Osteocyte (in vitro differentiated cells): ENCODE measurements at places on chromosomes 2 and 18. TPM values are rescaled to one million over a fixed set of nuclear protein-coding genes. Genes with fewer than 3 reads are reported as not detected.

DNA sequence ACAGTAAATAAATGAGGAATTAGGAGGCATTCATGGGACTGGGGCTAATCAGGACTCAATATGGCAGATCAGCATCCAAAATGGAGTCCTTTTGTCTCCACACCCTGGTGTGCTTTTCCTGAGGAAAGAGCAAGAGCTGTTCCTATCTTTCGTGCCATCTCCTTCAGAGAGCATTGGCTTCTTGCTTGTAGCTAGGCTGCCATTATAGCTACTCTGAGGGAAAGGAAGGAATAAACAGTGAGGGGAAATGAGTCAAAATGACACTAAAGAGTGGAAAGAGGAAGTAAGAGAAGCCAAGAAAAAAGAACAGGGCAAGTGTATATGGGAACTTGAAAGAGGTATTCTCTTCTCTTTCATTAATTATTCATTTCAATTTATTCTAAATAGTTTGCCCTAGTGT is 8.4 kb upstream of the NMI start:
- no peak overlapping the region for H3K27ac ChIP-seq
- H3K36me3 ChIP-seq = no peaks in the 10 kb centered on the region
- no peak overlapping the region for H3K4me3 ChIP-seq
- peaks cover 8% of the 10 kb centered on the region for H3K4me1 ChIP-seq
- H3K27me3 ChIP-seq = no peaks in the 10 kb centered on the region
- no peak for DNase-seq

- no peaks in the 10 kb centered on the region for H3K4me1 ChIP-seq
- H3K27ac ChIP-seq = no peak overlapping the region
Measured at GRCh38 chr2:240195316-240195861, 54.9 kb upstream of the OTOS start.

DNA sequence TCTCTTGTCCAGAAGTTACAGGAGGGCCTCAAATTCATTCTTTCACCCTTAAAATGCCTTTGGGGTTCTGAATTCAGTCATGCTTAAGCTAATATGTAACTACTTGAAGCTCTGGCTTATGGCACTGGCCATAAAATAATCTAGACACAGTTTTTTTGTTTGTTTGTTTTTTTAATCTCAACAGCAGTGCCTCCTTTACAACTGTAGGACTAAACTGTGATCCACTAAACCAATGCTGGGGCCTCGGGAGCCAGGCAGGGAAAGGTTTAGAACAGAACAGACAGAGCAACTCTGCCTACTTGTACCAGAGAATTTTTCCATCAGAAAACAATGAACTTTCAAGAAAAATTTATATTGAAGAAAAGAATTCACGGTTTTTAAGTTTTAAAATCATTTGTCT is 1.7 kb downstream of the STAM2 start:
- peaks cover 36% of the 10 kb centered on the region for H3K4me1 ChIP-seq
- no peaks in the 10 kb centered on the region for H3K36me3 ChIP-seq
- no peak for DNase-seq
- H3K4me3 ChIP-seq = peak overlapping the region; percentile 95
- H3K27me3 ChIP-seq = no peaks in the 10 kb centered on the region

DNA sequence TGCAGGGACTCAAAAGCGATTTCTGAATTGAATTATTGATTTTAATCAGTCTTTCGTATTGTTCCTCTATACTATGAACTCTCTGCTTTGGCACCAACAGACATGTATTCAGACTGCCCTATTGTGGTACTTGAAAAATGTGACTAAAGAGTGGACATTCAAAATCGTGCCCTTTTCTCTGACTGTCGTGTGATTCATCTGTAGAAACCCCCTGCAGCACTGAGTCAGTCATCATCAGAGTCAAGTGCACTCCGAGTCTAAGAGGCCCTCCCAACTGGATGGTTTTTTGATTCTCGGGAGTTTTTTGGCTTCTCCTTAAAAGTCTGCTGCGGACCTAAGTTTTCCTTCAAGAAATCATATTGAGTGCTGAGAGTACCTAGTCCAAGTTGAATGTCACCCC is 96.4 kb upstream of the FOSL2 start:
- no peak overlapping the region for H3K27ac ChIP-seq
- H3K36me3 ChIP-seq = peaks cover 6% of the 10 kb centered on the region
- H3K4me3 ChIP-seq = no peak overlapping the region
- no peaks in the 10 kb centered on the region for H3K27me3 ChIP-seq

GRCh38 chr2:143371616-143372015 is 242.4 kb downstream of the ARHGAP15 start:
- no peaks in the 10 kb centered on the region for H3K36me3 ChIP-seq
- no peaks in the 10 kb centered on the region for H3K4me1 ChIP-seq
- peaks cover 6% of the 10 kb centered on the region for H3K27me3 ChIP-seq
- H3K4me3 ChIP-seq = no peak overlapping the region
- no peak for DNase-seq
- no peak overlapping the region for H3K27ac ChIP-seq

GRCh38 chr2:180062178-180062577 is 55.1 kb upstream of the CWC22 start:
- no peak for DNase-seq
- no peaks in the 10 kb centered on the region for H3K36me3 ChIP-seq
- H3K27ac ChIP-seq = no peak overlapping the region

DNA sequence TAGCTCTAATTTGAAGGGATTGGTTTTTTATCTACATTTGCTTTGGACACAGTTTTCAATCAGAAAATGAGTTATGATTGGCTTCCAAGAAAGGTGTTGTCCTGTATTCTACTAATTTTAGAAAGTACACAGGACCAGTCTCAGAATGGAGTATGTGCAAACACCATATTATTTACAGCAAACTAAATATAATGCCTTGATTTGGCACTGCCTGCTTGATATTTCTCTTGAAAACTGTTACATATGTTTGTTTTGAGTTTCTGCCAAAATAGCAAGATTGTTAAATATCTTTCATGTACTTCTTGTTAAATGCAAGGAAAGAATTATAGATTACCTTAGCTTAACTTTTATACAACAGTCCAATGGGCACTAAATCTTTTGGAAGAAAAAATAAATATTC is 694.9 kb downstream of the KCNJ3 start:
- no peak for DNase-seq
- no peak overlapping the region for H3K27ac ChIP-seq
- H3K4me3 ChIP-seq = no peak overlapping the region
- no peaks in the 10 kb centered on the region for H3K36me3 ChIP-seq

DNA sequence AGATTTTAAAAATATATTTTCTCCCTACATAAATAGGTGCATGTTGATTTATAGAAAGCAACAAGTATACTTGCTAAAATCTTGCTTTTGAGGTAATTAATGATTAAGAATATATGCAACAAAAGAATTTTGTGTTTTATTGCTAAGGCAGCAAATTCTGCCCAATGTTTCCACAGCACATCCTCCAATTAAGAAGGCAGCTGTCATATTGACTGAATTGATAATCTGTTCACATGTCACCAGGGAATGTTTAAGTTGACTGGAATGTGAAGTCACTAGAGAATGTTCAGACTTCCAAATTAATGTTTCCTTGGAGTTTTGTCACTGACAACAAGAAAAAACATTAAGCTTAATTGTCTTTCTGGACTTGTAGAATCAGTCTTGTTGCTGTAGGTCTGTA is 1602.7 kb upstream of the SLC39A10 start:
- no peak for DNase-seq
- no peak overlapping the region for H3K4me3 ChIP-seq
- peaks cover 2% of the 10 kb centered on the region for H3K4me1 ChIP-seq
- no peaks in the 10 kb centered on the region for H3K27me3 ChIP-seq
- H3K36me3 ChIP-seq = no peaks in the 10 kb centered on the region
- H3K27ac ChIP-seq = no peak overlapping the region

- peaks cover 9% of the 10 kb centered on the region for H3K36me3 ChIP-seq
- no peak overlapping the region for H3K4me3 ChIP-seq
- DNase-seq = no peak
- H3K27ac ChIP-seq = no peak overlapping the region
- no peaks in the 10 kb centered on the region for H3K27me3 ChIP-seq
Measured at GRCh38 chr2:3192920-3193319, 184.7 kb downstream of the EIPR1 start.

GRCh38 chr2:215604606-215605005 is 168.7 kb upstream of the FN1 start:
- no peak for DNase-seq
- peaks cover 44% of the 10 kb centered on the region for H3K4me1 ChIP-seq
- H3K36me3 ChIP-seq = no peaks in the 10 kb centered on the region

- H3K27ac ChIP-seq = no peak overlapping the region
- no peak overlapping the region for H3K4me3 ChIP-seq
- peaks cover 14% of the 10 kb centered on the region for H3K4me1 ChIP-seq
- no peaks in the 10 kb centered on the region for H3K36me3 ChIP-seq
- peaks cover 55% of the 10 kb centered on the region for H3K27me3 ChIP-seq
Measured at GRCh38 chr18:37567994-37568359, 2.4 kb upstream of the CELF4 start.

GRCh38 chr2:150020221-150020620 is 432.6 kb upstream of the MMADHC start:
- no peaks in the 10 kb centered on the region for H3K27me3 ChIP-seq
- no peaks in the 10 kb centered on the region for H3K4me1 ChIP-seq
- no peak overlapping the region for H3K4me3 ChIP-seq
- H3K27ac ChIP-seq = no peak overlapping the region
- no peak for DNase-seq

- no peaks in the 10 kb centered on the region for H3K27me3 ChIP-seq
- H3K36me3 ChIP-seq = peaks cover 11% of the 10 kb centered on the region
- H3K4me1 ChIP-seq = peaks cover 16% of the 10 kb centered on the region
Measured at GRCh38 chr2:191994749-191995148, 147.9 kb upstream of the CAVIN2 start.

DNA sequence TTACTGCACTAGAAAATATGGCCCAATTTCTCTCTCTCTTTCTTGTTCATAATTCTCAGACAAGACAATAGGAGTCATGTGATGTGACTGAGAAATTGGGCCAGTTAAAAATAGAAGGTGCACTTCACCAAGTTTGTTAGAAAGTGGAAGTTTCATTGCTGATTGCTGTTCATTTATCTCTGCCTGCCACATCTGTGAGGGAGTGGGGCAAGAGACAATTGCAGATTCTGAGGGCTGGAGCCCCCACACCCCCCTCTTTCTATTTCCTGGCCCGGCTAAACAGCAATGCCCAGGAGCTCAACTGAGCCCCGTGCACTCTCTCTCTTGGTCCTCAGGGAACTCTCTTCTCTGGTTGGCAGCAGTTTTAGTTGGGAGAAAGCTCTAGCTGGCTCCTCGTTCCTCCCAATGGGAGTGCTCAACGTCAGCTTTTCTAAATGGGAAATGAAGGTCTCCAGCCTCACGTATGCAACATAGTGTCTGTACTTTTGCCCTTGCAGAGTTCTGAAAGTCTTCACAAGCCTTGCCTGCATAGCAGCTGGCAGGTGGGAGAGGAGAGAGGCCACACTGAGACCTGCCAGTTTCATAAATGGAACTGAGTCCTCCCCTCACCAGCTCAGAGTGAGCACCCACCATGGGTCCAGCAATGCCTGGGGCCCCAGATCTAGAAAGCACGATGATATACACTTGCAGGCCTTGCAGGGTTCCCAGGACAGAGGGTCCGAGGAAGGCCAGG is 115.7 kb downstream of the MYCN start:
- no peak overlapping the region for H3K27ac ChIP-seq
- H3K36me3 ChIP-seq = no peaks in the 10 kb centered on the region
- no peaks in the 10 kb centered on the region for H3K4me1 ChIP-seq
- H3K4me3 ChIP-seq = no peak overlapping the region
- H3K27me3 ChIP-seq = no peaks in the 10 kb centered on the region

DNA sequence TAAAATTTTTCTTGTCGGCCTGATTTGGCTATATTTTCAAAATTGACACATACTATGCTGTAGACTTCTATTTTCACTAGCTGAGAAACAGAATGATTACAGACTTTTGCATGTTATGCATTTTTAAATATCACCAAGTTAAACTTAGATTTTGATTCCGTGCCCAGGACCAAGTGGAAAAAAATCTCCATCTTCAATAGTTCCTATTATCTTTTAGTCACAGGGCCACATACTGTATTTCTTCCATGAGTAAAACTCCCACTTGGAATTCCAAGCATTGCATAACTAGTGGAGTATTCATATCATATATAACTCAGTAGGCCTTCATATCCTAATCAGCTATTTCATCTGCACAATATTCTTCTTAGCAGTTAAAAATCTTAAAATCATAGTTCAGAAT is 470.9 kb downstream of the ARHGAP15 start:
- no peak overlapping the region for H3K27ac ChIP-seq
- H3K4me1 ChIP-seq = peaks cover 3% of the 10 kb centered on the region
- no peak overlapping the region for H3K4me3 ChIP-seq
- no peaks in the 10 kb centered on the region for H3K36me3 ChIP-seq

- no peaks in the 10 kb centered on the region for H3K27me3 ChIP-seq
- no peak for DNase-seq
- no peaks in the 10 kb centered on the region for H3K36me3 ChIP-seq
- H3K4me1 ChIP-seq = peaks cover 36% of the 10 kb centered on the region
- no peak overlapping the region for H3K4me3 ChIP-seq
Measured at GRCh38 chr18:44128365-44128764, 552.3 kb upstream of the SETBP1 start.

GRCh38 chr18:3758531-3758930 is 308.6 kb downstream of the TGIF1 start:
- DNase-seq = no peak
- no peak overlapping the region for H3K4me3 ChIP-seq
- peaks cover 5% of the 10 kb centered on the region for H3K27me3 ChIP-seq
- peaks cover 2% of the 10 kb centered on the region for H3K36me3 ChIP-seq
- H3K4me1 ChIP-seq = no peaks in the 10 kb centered on the region
- H3K27ac ChIP-seq = no peak overlapping the region

GRCh38 chr2:184577743-184578142 is 20.6 kb upstream of the ZNF804A start:
- DNase-seq = no peak
- H3K36me3 ChIP-seq = no peaks in the 10 kb centered on the region
- H3K27me3 ChIP-seq = peaks cover 3% of the 10 kb centered on the region

DNA sequence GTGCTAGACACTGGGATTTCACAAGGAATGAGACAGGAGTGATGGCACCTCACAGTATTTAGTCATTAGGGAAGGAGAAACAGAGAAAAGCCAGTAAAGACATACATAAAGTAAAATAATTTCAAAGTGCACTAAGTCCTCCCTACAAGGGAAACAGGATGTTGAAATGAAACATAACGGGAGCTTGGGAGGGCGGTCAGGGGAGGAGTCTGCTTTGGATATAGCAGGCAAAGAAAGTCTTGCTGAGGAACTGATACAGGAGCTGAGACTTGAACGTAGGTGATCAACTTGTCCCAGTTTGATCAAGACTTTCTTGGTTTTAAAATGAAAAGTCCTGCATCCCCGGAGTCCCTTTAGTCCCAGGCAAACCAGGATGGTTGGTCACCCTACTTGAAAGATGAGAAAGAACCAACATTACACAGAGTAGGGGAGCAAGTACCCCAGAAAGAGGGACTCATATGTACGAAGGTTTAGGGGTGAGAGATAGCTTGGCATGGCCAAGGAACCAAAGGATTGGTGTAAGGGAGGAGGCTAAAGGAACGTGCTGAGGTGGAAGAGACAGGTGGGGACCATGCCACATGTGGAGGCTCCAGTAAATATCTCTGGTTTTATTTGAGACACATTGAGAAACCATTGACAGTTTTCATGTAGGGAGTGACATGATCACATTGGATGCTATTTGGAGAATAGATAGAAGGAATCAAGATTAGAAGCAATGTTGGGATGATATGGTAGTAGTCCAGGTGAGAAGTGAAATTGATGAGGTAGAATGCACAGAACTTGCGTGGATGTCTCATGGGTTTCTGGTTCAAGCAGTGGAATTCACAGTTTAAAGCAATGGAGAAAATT is 28.4 kb downstream of the FBXO48 start:
- H3K27me3 ChIP-seq = peaks cover 16% of the 10 kb centered on the region
- no peak for DNase-seq
- H3K27ac ChIP-seq = no peak overlapping the region
- no peaks in the 10 kb centered on the region for H3K36me3 ChIP-seq
- H3K4me1 ChIP-seq = peaks cover 23% of the 10 kb centered on the region

ORC4 gene
- 42.1 and 45.0 TPM in 2 replicates for total RNA-seq

PHLPP1 gene
- 19.6 and 22.7 TPM in 2 replicates for total RNA-seq

TTR gene
- 11.2 and 14.8 TPM in 2 replicates for total RNA-seq

PSMA8 gene
- total RNA-seq = not detected in 2 replicates

BOD1L2 gene
- total RNA-seq = not detected in 2 replicates

SLC14A1 gene
- 0.24 TPM in 1 of 2 replicates, not detected in the other for total RNA-seq

RUFY4 gene
- not detected in 2 replicates for total RNA-seq

FAM110C gene
- total RNA-seq = not detected in 2 replicates

ALPP gene
- total RNA-seq = not detected in 2 replicates

CSRNP3 gene
- 1.5 and 1.9 TPM in 2 replicates for total RNA-seq
